NB4 (cell line): ENCODE measurements at places on chromosomes 13 and 19.

GRCh38 chr13:28707629-28708427 lies 10.9 kb downstream of the SLC46A3 start:
- DNase-seq, result peak; percentile 90

DNA sequence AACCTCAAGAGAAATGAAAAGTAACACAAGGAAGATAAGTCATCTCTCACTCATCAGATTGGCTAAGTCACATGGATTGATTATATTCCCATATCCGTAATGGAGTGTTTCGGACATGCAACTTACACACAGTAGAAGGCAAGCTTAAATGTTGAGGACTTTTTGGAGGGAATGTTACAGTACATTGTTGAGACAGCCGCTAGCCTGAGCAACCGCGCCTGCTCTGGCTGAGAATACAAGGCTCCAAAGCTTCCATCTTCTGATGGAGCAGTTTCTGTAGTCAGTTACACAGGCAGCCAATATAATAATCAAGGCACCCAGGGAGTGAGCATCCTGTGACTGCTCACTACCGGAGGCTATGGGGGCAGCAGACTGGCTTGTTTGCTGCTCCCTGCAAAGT lies 1.0 kb upstream of the CRYL1 start:
- no peak for DNase-seq

- no peak for DNase-seq
These were observed 101.3 kb upstream of the SLC15A1 start for GRCh38 chr13:98853771-98854221.

- peak; percentile 68 for DNase-seq
These were observed 2.9 kb downstream of the HTR2A start for GRCh38 chr13:46893798-46894560.

DNA sequence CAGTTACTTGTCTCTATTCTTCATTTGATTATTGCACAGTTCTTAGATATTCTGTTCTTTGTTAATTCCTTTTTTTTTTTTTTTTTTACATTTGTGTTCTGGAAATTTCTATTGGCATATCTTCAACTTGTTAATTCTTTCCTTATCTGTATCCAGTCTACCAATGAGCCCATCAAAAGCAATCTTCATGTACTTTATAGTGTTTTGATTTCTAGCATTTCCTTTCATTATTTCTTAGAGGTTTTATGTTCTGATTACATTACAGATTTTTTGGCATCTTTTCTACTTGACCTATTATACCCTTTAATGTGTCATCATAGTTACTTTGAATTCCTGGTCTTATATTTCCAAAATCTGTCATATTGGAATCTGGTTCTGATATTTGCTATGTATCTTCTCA lies 2194.8 kb downstream of the PCDH9 start:
- no peak for DNase-seq

GRCh38 chr13:63175536-63175935 lies 1759.9 kb upstream of the PCDH20 start:
- DNase-seq, result no peak

- DNase-seq, result no peak
These were observed 11.8 kb upstream of the LILRA2 start for GRCh38 chr19:54561840-54562239.

- no peak for DNase-seq
These were observed 7.3 kb downstream of the LAIR1 start for GRCh38 chr19:54357381-54357780.

DNA sequence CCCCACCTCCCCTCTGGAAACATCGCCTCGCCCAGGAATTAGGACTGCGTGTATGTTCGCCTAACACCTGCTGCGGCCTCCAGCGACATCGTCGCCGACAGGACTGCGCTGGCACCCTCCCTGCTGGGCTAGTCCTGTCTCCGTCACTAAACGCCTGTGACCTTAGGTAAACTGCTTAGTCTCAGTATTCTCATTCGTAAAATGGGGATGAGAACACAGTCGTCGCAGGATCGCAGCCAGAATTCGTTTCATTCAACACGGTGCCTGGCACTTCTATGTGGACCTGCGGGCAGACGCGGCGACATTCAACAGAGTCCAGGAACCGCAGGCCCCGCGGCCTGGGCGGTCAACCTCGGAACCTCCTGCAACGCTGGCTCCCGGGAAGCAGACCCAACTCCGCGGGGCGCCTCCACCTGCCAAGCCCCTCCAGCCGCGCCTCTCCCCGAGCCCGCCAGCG lies 485 bp downstream of the CRYL1 start:
- DNase-seq, result no peak

DNA sequence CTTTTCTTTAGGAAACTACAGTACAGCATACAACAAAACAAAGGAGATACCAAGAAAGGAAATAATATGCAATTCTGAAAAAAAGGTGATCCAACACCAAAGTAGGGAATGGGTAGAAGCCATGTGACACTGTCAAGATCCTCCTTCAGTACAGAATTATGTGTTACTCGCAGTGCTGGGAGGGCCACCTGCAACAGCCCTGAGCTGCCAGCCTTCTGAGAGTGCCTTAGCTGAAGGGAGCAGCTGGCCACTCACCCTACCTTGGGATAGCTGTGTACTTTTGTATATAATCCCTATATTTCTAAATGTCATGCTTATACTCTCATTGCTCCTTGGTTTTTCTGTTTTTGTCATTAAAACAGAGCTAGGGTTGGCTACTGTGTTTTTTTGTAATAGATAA lies 1518.2 kb upstream of the PCDH20 start:
- no peak for DNase-seq

GRCh38 chr13:33524086-33524485 lies 238.5 kb upstream of the STARD13 start:
- DNase-seq, result no peak

DNA sequence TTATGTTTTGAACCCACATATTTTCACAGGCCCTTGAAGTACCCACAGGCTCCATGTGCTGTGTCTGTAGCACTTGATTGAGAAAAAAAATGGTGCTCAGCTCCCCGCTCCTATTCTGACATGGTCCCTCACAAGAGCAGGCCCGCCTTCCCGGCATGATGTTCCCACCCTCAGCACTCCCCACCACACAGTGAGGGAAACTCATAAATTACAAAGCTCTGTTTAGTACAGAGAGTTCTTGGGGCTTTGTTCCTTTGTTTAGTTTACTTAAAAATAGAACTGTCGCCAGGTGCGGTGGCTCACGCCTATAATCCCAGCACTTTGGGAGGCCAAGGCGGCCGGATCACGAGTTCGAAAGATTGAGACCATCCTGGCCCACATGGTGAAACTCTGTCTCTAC lies 25.9 kb upstream of the ABCC4 start:
- no peak for DNase-seq

- DNase-seq, result no peak
These were observed 12.1 kb downstream of the METTL21C start for GRCh38 chr13:102682727-102683126.

GRCh38 chr13:41502673-41503072 lies 45.3 kb downstream of the RGCC start:
- no peak for DNase-seq

DNA sequence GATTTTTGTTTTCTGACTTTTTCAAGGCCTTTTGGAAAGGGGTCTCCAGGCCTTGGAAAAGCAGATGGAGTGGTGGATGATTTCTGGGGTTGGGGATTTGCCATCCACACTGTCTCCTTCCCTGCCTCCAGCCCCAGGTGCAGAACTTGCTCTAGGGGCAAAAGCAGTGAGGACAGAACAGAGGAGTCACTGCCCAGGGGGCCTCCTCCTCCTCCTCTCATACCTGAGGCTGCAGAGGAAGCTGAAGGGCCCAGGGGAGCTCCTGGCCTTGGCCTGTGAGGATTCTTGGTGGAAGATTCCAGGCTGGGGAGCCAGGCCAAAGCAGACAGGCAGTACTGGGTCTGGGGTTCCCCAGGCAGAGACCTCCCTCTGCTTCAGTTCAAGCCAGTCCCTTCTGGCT lies 52.3 kb upstream of the URI1 start:
- no peak for DNase-seq

- DNase-seq, result peak; percentile 18
These were observed 18.8 kb downstream of the ZNF559 start for GRCh38 chr19:9342610-9343304.

DNA sequence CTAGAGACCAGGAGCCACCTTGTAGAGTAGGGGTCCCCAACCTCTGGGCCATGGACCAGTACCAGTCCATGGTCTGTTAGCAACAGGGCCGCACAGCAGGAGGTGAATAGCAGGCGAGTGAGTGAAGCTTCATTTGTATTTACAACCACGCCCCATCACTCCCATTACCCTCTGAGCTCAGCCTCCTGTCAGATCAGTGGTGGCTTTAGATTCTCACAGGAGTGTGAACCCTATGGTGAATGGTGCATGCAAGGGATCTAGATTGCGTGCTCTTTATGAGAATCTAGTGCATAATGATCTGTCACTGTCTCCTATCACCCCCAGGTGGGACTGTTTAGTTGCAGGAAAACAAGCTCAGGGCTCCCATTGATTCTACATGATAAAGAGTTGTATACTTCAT lies 303.6 kb downstream of the KCNRG start:
- DNase-seq, result peak; percentile 37

- DNase-seq, result no peak
These were observed 20.5 kb downstream of the NCAN start for GRCh38 chr19:19232261-19232721.

DNA sequence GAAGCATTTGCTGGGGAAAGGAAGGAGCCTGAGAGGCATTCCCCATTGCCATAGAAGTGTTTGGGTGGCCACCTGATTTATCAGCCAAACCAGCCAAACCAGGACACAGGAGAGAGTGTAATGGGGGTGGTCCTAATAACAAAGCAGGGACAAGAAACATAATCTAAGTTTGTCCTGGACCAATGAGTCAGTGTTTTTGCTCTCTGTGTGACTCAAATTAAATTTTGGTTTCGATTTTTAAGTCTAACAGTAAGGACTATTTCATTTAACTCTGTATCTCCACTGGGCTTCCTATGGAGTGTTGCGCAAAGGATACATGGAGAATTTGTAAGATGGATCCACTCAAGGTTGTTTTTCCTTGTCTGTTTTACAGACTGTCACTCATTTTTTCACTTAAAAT lies 19.5 kb upstream of the TRPC4 start:
- no peak for DNase-seq

DNA sequence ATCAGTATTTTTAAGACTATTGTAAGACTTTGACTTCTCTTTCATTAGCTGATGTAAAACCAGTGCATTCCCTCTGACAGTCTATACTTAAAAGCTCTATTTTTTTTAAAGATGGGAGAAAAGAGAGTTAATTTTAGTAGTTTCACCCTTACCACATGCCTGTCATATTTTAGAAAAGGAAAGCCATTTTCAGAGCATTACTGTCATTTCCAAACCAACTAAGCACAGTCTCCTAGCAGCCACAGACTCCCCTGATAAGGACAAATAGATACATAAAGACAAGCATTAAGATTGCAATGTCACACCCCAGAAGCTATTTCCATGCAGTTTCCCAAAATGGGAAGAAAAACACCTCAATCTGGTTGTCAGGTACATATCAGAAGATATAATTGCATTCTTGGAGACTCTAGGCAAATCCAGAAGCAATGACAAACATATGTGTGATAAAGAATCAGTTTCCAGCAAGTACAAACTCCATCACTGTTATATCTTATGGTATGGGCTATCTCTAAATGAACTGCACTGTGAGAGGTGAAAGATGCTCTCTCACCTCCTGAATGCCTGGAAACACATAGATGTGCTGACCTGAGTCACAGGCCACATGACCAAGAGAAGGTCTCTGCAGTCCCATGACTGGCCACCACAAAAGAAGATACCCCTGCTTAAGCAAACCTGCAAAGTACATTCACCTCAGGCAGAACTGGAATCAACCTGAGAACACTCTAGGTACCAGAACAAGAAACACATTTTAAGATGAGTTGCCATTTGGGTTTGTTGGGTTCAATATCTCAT lies 303.3 kb downstream of the POU4F1 start:
- DNase-seq, result no peak
